Chondrocyte (in vitro differentiated cells): ENCODE measurements at places on chromosomes 16 and 17. TPM values are rescaled to one million over a fixed set of nuclear protein-coding genes. Genes with fewer than 3 reads are reported as not detected.

DNA sequence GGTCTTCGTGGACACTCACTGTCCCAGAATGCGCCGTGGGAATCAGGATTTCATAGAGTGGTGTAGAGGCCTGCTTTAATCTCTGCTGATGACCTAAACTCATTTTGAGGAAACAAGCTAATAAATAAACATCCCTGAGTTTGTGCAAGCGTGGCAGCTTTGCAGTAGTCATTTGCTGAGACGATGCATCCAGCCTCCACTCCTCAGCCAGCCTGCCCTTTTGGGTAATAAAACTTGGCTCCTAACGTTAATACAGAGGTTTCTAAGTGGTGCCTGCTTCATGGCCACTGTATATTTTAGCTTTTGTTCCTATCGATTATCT is 1.3 kb downstream of the DGKE start:
- peak overlapping the region; percentile 87 for H3K4me3 ChIP-seq
- no peak for DNase-seq
- peaks cover 16% of the 10 kb centered on the region for H3K4me1 ChIP-seq
- H3K27me3 ChIP-seq, result no peaks in the 10 kb centered on the region

DNA sequence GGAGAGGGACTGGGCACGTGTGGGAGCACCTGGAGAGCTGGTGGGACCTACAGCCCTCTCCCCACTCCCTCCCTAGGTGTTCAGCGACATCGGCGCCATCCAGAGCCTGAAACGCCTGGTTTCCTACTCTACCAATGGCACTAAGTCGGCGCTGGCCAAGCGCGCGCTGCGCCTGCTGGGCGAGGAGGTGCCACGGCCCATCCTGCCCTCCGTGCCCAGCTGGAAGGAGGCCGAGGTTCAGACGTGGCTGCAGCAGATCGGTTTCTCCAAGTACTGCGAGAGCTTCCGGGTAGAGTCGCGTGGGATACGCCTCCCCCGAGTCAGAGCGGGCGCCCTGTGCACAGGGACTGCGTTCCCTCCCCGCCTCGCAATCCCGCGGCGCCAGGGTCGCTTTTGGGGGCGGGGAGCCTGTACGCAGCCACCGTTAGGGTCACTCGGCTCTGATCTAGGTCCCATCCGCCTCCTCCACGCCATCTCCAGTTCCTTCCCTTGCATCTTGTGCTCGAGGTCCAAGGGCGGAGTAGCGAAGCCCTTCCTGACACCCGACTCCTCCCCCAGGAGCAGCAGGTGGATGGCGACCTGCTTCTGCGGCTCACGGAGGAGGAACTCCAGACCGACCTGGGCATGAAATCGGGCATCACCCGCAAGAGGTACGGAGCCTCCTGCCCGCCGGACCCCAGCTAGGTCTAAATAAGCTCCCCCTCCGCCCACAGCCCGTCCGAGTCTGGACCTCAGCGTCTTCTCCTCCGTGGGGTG is 13.0 kb downstream of the SARM1 start:
- H3K36me3 ChIP-seq, result peaks cover 19% of the 10 kb centered on the region
- no peak overlapping the region for H3K27ac ChIP-seq
- peak; percentile 86 for DNase-seq
- H3K27me3 ChIP-seq, result no peaks in the 10 kb centered on the region

The RUNDC1 gene
- 11.2 to 13.1 TPM (median 11.3 TPM) in 3 replicates for total RNA-seq

DNA sequence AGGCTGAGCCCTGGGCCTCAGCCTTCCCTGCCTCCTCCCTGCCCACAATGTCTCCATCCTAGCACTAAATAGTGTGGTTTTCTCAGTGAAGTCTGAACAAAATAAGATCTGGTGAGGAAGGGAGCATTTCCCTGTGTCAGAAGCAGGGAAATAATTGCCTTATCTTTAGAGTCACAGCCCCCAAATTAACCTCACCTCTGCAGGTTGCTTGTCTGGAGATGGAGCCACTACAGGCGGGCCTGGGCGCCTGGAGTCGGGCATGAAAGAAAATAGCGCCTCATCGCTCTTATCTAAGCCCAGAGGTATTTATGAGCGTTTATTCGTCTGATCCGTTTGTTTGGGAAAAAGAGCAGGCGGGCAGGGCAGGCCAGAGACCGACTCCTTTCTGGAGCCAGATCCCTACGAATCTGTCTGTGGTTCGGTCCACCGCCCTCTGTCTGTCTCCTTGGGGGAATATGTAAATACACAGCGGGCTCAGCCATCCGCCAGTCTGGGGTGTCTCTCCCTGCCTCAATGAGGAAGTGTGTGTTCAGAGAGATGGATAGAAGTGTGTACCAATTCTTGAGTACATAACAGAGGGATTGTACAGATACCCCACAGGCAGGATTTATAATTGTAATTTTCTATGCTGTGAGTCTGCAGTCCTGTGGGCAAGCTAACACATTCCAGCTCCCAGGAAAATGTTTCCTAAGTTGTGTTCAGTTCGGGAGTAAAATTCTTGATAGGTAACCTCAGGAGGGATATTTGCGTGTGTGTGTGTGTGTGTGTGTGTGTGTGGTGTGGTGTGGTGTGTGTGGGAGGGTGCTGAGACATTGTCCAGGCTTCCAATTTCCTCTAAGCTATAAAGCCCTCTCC is 4.3 kb downstream of the HOXB6 start:
- peaks cover 3% of the 10 kb centered on the region for H3K36me3 ChIP-seq
- H3K4me1 ChIP-seq, result peaks cover 10% of the 10 kb centered on the region
- no peak overlapping the region for H3K4me3 ChIP-seq
- no peak for DNase-seq
- peaks cover 93% of the 10 kb centered on the region for H3K27me3 ChIP-seq

GRCh38 chr17:80424878-80425765 is 10.2 kb downstream of the ENDOV start:
- DNase-seq, result peak; percentile 92
- H3K4me1 ChIP-seq, result no peaks in the 10 kb centered on the region
- H3K27ac ChIP-seq, result no peak overlapping the region
- H3K36me3 ChIP-seq, result peaks cover under 1% of the 10 kb centered on the region
- no peak overlapping the region for H3K4me3 ChIP-seq

GRCh38 chr16:74699666-74700065 is 996 bp downstream of the MLKL start:
- DNase-seq, result no peak
- no peak overlapping the region for H3K4me3 ChIP-seq
- no peaks in the 10 kb centered on the region for H3K27me3 ChIP-seq

GRCh38 chr17:70654706-70655105 is 485.4 kb downstream of the KCNJ2 start:
- H3K4me3 ChIP-seq, result no peak overlapping the region
- no peak for DNase-seq
- H3K4me1 ChIP-seq, result no peaks in the 10 kb centered on the region
- no peaks in the 10 kb centered on the region for H3K27me3 ChIP-seq
- no peaks in the 10 kb centered on the region for H3K36me3 ChIP-seq
- H3K27ac ChIP-seq, result no peak overlapping the region

- H3K27me3 ChIP-seq, result no peaks in the 10 kb centered on the region
- no peak for DNase-seq
- peaks cover 27% of the 10 kb centered on the region for H3K36me3 ChIP-seq
- no peak overlapping the region for H3K27ac ChIP-seq
- no peak overlapping the region for H3K4me3 ChIP-seq
- peaks cover 11% of the 10 kb centered on the region for H3K4me1 ChIP-seq
Observed at GRCh38 chr16:13950821-13951547, 31.0 kb downstream of the ERCC4 start.

GRCh38 chr16:69865701-69866100 is 85.4 kb upstream of the CLEC18A start:
- no peaks in the 10 kb centered on the region for H3K36me3 ChIP-seq
- H3K27ac ChIP-seq, result peak overlapping the region; percentile 29
- no peak for DNase-seq
- H3K4me3 ChIP-seq, result no peak overlapping the region

DNA sequence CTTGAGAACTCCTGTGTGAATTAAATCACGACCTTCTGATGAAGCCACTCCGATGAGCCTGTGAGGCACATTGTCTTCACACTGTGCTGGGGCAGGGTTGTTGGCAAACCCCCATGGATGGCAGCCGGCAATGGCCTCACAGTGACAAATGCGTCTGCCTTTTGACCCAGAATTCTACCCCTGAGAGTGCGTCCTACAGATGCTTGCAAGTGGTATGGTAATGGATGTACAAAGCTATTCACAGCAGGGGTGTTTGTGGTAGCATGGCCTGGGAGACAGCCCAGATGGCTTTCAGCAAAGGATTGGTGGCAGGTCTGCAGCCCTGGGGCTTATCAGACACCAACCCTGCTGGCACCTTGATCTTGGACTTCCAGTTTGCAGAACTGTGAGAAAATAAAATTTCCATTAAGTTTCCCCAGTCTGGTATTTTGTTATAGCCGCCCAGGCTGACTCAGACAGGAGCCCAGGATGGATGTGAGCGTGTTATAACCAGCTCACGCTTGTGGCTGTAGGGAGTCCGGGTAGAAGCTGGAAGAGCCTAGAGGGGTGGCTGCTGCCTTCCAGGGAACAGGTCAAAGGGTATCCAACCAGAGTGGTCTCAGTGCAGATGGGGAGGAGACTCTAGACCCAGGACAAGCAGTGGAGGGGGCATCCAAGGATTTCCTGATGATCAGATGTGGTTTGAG is 10.1 kb downstream of the AFMID start:
- peak overlapping the region; percentile 32 for H3K27ac ChIP-seq
- H3K27me3 ChIP-seq, result no peaks in the 10 kb centered on the region
- no peak overlapping the region for H3K4me3 ChIP-seq
- peaks cover 4% of the 10 kb centered on the region for H3K36me3 ChIP-seq
- peaks cover 25% of the 10 kb centered on the region for H3K4me1 ChIP-seq

- DNase-seq, result no peak
- no peak overlapping the region for H3K27ac ChIP-seq
- H3K27me3 ChIP-seq, result peaks cover 11% of the 10 kb centered on the region
- no peaks in the 10 kb centered on the region for H3K36me3 ChIP-seq
- no peak overlapping the region for H3K4me3 ChIP-seq
Observed at GRCh38 chr16:31404353-31405064, 11.4 kb downstream of the ITGAD start.

GRCh38 chr16:22618842-22619241 is 108.2 kb downstream of the NPIPB5 start:
- no peak overlapping the region for H3K27ac ChIP-seq
- no peaks in the 10 kb centered on the region for H3K4me1 ChIP-seq
- no peak overlapping the region for H3K4me3 ChIP-seq
